ENCODE measurements at places on chromosomes 3 and 15.
A peak's percentile ranks its signal among the peaks of the same experiment; 100 is the strongest.

- no peak for DNase-seq
These were observed 95.7 kb downstream of the ANO10 start for GRCh38 chr3:43525941-43526607.

DNA sequence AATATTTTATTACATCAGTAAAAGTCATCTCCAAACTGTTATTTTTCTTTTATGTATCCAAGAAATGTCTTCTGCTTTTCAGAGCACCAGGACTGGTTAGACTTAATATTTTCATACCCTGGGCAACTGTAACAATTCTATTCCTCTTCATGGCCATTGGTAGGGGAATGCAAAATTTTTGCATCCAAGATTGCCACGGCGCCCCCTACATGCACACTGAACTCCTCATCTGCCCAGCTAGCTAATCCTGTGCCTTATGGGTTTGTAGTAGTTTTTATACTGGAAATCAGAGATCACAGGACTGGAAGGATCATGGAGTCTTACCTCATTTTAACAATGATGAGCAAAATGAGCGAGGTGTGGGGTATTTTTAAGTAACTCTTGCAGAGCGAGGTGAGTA lies 74.2 kb downstream of the CRTC3 start:
- DNase-seq = no peak

DNA sequence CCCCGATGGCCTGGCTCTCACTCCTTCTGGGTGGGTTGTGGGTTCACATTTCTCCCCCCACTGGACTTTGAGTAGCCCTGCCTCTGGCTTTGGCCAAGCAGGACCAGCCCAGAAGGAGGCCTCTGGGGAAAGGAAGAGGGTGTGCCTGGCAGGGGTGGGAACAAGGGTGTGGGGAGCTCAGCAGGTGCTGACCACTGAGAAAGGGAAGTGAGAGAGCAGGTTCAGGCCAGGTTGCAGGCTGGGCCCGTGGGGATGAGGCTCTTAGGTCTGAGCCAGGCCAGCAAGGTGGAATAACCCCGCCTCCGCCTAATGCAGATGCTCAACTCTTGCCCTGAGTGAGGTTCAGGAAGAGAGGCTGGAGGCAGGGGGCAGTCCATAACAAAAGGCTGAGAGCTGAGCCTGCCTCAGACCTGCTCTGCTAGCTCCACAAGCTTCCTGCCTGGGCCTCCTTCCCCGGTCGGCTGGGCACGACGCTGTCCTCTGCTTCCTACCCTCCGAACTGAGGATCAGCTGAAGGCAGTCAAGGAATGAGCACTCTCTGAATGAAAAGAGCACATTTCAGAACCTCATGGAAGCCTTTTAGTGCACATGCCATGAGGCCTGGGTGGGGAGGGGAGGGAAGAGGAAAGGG lies 82.7 kb downstream of the TLE3 start:
- DNase-seq = peak; percentile 71

- no peak for DNase-seq
These were observed 19.9 kb upstream of the SYNM start for GRCh38 chr15:99084965-99085364.

DNA sequence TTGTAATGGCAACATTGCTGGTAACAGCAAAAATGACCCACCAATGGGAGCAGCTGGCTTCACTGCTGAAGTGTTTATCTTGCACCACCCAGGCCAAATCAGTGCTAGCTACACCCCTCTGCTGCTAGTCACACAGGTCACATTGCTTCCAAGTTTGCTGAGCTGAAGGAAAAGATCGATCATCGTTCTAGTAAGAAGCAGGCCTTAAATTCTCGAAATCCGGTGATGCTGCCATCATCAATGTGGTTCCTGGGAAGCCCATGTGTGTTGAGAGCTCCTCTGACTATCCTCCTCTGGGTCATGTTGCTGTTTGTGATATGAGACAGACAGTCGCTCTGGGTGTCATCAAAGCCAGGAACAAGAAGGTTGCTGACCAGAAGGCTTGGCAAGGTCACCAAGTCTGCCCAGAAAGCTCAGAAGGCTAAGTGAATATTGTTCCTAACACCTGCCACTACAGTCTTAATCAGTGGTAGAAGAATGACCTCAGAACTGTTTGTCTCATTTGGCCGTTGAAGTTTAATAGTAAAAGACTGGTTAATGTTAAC lies 21.2 kb downstream of the TM4SF4 start:
- no peak for DNase-seq

- no peak for DNase-seq
These were observed 28.4 kb upstream of the PARL start for GRCh38 chr3:183912895-183913579.

DNA sequence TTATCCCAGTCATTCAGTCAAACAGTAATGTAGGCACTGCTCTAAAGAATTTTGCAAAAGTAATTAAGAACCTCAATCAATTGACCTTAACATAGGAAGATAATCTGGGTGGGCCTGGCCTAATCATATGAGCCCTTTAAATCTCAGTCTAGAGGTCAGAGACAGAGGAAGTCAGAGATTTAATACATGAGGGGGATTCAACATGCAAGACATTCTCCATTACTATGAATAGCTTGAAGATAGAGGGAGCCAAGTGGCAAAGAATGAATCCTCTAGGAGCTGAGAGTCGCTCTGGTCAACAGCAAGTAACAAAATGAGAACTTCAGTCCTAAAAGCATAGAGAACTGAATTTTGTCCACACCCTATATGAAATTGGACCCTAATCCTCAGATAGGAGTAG lies 39.0 kb upstream of the MBNL1 start:
- DNase-seq = no peak

DNA sequence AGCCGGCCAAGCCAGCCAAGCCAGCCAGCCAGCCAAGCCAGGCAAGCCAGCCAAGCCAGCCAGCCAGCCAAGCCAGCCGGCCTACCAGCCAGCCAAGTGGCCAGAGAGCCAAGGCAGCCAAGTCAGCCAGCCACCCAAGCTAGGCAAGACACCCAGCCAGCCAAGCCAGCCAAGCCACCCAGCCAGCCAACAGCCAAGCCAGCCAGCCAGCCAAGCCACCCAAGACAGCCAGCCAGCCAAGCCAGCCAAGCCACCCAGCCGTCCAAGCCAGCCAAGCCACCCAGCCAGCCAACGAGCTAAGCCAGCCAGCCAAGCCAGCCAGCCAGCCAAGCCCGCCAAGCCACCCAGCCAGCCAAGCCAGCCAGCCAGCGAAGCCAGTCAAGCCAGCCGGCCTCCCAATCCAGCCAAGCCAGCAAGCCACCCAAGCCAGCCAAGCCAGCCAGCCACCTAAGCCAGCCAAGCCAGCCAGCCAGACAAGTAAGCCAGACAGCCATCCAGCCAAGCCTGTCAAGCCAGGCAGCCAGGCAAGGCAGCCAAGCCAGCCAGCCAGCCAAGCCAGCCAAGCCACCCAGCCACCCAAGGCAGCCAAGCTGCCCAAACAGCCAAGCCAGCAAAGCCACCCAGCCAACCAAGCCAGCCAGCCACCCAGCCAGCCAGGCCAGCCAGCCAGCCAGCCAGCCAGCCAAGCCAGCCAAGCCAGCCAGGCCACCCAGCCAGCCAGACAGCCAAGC lies 200.5 kb downstream of the GOLGA6L6 start:
- DNase-seq = peak; percentile 58

- no peak for DNase-seq
These were observed 89.8 kb upstream of the ONECUT1 start for GRCh38 chr15:52879904-52880303.

DNA sequence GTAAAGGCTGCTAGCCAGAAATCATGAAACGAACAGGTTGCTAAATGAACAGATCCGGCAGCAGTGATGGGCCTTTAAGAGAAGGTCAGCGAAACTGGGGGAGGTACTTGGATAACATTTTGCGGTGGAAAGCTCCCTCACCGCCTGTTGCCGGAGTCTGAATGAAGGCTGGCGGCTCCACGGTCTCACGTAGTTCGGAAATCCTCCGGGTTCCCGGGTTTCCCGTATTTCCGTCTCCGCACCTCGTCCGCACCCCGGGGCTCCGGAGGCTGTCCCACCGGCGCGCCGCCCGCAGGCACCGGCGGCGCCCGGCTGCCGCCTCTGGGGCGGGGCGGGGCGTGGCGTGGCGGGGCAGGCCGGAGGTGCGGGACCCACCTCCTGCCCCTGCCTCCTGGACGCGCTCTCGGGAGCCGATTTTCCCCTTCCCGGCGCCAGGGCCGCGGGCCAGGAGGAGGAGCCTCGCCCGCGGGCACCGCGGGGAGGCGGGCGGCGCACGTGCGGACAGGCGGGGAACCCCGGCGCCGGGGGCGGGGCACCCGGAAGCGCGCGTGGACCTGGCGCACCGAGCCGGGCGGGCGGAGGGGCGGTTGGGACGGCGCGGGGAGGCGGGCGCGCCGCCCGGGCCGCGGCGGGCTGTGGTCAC lies at the start of gene ZDHHC23:
TSS of gene ZDHHC23 (plus strand) at position 642 of the 643 bp plus-strand sequence. CDS start 790 bp downstream, outside the sequence.
- peak; percentile 68 for DNase-seq

- no peak for DNase-seq
These were observed 44.9 kb upstream of the MANF start for GRCh38 chr3:51340013-51340829.

- no peak for DNase-seq
These were observed 61.2 kb downstream of the CD200 start for GRCh38 chr3:112394003-112394640.

GRCh38 chr3:94483403-94483802 lies 420.5 kb downstream of the NSUN3 start:
- DNase-seq = no peak

DNA sequence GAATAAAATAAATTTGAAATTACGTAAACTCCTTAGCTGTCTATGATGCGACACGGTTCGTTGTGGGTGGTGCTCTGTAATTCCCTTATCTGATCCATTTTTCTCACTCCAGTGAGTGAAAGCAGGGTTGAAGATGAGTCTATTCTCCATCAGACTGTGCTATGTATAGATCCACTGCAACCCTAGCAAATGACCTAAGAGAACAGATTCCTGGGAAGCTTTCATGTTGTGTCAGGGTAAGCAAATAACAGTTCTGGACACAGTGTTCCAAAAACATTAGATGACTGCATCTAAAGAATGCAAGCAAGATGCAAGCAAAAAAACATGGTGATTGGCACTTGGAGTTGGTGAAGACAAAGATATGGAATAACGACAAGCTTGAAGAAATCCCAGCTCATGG lies 239.3 kb downstream of the SLC9A9 start:
- no peak for DNase-seq

DNA sequence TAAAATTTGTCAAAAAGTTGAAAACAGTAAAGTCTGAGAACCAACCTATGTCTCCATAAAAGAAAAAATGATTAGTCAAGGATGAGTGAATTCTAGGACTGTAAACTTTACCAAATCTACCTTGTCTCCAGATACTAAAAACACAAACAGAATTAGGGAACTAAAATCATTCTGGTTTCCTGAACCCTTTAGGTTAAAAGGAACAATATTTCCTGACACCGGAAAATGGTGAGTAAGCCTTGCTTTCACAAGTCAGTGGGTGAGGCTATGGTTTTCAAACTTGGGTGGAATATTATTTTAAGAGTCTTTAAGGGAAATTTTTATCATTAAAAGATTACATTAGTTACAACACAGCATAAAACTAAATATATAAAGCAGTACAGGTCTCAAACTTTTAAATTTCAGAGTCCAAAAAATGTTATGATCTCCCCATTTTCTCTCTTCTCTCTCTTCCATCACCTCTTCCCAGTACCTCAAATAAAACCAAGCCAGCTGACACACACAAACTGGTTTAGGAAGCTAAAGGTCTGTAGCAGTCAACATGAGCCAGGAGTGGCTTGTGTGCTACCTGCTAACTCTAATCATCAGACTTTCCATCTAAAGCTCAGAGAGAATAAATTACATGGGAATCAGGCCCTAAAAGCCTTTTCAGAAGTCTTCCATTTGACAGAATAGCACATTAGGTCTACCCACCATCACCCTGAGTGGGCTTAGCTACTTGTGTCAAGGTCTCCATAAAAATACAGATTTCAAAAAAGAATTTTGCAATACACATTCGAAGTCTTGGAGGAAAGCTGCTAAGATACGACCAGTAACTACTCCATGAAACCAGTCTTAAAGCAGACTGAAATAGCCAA lies 2.2 kb downstream of the SLC12A6 start:
- no peak for DNase-seq

DNA sequence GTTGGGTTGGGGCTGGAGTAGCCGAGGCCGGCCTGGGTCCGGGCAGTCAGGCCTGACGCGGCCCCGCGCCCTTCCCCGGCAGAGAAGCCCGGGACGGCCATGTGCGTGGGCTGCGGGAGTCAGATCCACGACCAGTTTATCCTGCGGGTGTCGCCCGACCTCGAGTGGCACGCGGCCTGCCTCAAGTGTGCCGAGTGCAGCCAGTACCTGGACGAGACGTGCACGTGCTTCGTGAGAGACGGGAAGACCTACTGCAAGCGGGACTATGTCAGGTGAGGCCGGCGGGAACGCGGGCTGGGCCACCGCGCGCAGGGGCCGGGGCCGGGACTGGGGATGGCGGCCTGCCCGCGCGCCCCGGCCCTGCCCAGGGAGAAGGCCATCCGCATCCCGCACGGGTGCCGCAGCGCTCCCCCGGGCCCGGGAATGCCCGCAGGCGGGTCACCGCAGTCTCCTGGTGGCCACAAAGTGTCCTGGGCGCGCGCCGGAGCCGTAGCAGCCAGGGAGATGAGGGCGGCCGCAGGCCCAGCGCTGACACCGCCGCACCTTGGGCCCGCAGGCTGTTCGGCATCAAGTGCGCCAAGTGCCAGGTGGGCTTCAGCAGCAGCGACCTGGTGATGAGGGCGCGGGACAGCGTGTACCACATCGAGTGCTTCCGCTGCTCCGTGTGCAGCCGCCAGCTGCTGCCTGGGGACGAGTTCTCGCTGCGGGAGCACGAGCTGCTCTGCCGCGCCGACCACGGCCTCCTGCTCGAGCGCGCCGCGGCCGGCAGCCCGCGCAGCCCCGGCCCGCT lies 1.3 kb downstream of the ISL2 start:
- peak; percentile 51 for DNase-seq

- DNase-seq = no peak
These were observed 31.9 kb downstream of the SH3BP5 start for GRCh38 chr3:15300323-15301078.

GRCh38 chr3:149245738-149246451 lies 24.3 kb upstream of the CP start:
- no peak for DNase-seq

GRCh38 chr3:117836296-117836695 lies 1126.7 kb downstream of the TUSC7 start:
- no peak for DNase-seq

GRCh38 chr15:93414576-93415231 lies 325.7 kb upstream of the RGMA start:
- no peak for DNase-seq

GRCh38 chr15:76866716-76867321 lies 38.3 kb downstream of the SCAPER start:
- DNase-seq = no peak

DNA sequence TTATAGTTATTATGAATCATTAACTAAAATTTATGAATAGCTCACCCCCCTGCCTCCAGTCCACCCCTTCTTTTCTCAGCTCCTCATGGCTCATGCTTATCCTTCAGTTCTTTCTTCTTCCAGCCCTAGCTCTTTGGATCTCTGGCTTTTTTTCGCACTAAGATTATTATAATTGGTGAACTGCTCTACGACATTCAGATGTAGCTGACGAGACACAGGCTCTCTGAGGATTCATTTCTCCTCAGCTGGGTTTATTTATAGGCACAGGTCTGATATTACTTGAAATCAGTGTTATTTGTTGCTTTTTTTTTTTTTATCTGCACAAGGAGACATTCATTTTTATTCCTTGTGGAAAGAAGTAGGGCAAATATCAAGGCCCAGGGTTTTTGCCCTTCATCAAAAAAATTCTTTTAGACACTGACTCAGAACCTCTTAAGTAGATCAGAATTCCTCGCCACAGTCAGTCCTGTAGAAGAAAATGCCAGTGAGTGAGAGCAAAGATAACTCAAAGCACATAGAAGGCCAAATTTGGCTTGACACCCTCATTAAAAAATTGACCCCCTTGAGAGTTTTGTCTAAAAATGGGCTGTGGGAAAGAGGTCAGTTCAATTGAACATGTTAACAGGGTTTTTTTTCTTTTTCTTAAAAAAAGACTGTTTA lies 106.6 kb downstream of the MYH15 start:
- DNase-seq = no peak

- no peak for DNase-seq
These were observed 102.8 kb downstream of the SNRPN start for GRCh38 chr15:25057574-25057973.
